ENCODE measurements at places on chromosomes 2 and 18.
A peak's percentile ranks its signal among the peaks of the same experiment; 100 is the strongest.

- no peak for DNase-seq
Measured at GRCh38 chr2:220783671-220784070, 788.4 kb downstream of the EPHA4 start.

DNA sequence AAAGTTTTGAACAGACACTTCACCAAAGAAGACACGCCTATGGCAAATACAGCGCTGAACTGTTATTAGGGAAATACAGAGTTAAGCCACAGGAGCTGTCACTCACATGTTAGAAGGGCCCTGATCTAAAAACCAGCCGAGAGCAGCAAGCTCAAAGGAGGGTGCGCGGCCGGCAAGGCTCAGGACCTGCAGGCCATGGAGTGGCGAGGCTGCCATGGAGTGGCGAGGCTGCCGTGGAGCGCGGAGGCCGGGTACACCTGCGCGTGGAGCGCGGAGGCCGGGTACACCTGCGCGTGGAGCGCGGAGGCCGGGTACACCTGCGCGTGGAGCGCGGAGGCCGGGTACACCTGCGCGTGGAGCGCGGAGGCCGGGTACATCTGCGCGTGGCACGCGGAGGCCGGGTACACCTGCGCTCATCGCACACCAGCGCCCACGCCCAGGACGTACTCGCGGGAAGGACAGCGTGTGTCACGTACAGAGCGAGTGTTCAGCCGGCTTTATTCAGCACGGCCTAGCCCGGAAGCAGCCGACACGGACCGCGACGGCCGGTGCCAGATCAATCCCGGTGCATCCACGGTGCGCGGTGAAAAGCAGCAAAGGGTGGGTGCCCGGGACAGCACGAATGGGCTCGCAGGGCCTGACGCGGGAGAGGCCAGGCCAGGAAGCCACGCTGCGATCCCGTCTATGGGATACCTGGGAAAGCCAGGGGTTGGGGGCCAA lies 68.8 kb downstream of the SLC66A2 start:
- DNase-seq: no peak

GRCh38 chr2:102664471-102664909 lies 45.1 kb downstream of the SLC9A2 start:
- peak; percentile 96 for DNase-seq

- DNase-seq: peak; percentile 57
Measured at GRCh38 chr18:12013186-12013916, 32.0 kb downstream of the IMPA2 start.

DNA sequence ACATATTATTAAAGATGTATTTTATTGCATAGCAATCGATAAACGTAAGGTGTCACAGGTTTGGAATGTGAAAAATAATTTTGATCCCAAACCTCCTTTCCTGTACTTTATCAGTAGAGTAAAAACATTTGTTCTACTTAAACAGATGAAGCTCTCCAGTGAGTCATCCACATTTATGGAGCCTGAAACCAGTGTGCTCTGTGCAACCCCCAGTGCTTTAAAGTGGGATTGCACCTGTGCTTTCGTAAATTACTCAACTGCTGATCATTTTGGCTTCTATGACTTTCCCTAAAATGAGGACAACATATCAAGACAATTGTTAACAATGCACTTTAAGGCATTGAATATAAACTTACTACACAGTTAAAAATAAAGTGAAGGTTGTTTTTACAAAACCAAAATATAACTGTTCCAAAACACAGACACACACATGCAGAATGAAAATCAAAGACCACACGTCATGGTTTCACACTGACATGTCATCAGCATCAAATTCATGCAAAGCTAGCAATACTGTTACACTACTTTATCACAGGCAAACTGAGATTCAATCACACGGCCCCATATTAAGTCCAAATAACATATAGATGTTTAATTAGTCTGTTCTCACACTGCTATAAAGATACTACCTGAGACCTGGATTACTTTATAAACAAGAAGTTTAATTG lies 9.7 kb downstream of the TMEM18 start:
- peak; percentile 66 for DNase-seq

- DNase-seq: no peak
Measured at GRCh38 chr2:72981536-72981935, 64.2 kb downstream of the EMX1 start.

DNA sequence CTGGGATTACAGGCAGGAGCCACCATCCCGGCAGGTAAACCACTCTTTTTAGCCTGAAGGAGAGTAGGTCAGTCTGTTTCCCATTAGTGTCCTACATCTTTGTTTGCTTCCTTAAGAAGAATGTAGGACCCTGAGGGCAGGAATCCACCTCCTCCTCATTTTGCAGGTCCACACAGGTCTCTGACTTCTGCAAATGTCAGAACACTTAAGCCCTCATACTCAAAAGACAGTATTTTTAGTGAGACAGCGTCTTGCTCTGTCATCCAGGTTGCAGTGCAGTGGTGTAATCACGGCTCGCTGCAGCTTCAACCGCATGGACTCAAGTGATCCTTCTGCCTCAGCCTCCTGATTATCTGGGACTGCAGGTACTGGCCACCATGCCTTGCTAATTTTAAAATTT lies 9.3 kb downstream of the PSTPIP2 start:
- DNase-seq: no peak

DNA sequence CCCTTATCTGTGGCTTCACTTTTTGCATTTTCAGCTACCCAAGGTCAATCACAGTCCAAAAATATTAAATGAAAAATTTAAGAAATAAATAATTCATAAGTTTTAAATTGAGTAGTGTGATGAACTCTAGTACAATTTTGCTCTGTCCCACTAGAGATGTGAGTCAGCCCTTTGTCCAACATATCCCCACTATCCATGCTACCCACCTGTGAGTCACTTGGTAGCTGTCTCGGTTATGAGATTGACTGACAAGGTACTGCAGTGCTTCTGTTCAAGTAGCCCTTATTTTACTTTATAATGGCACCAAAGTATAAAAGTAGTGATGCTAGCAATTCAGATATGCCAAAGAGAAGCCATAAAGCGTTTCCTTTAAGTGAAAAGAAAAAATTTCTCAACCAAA lies 28.8 kb downstream of the ADCY3 start:
- peak; percentile 64 for DNase-seq

GRCh38 chr18:52452427-52452826 lies 112.4 kb downstream of the DCC start:
- no peak for DNase-seq
